ENCODE measurements at places on chromosomes 2 and 18. TPM values are rescaled to one million over a fixed set of nuclear protein-coding genes. Genes with fewer than 3 reads are reported as not detected.

- DNase-seq: no peak
These were observed 201.3 kb downstream of the EPHA4 start for GRCh38 chr2:221370857-221371211.

- no peak for DNase-seq
These were observed 16.7 kb downstream of the ZNF638 start for GRCh38 chr2:71348302-71348701.

Gene RGPD8
- polyA plus RNA-seq: 3.8 TPM

DNA sequence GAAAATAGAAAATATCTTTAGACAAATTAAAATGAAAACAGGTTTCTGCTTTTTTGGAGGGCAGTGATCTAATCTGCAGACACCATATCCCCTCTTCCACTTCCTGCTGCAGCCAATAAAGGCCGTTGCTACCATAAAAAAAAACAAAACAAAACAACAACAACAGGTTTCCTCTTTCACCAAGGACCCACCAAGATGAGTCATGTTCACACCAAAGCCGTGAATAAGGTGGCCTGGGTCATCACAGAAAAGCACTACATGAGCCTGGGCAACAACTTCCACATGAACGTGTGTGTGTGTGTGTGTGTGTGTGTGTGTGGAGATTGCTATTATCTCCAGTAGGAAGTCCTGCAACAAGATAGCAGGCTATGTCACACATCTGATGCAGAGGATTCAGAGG, 24.8 kb upstream of the TFCP2L1 start:
- no peak for DNase-seq

DNA sequence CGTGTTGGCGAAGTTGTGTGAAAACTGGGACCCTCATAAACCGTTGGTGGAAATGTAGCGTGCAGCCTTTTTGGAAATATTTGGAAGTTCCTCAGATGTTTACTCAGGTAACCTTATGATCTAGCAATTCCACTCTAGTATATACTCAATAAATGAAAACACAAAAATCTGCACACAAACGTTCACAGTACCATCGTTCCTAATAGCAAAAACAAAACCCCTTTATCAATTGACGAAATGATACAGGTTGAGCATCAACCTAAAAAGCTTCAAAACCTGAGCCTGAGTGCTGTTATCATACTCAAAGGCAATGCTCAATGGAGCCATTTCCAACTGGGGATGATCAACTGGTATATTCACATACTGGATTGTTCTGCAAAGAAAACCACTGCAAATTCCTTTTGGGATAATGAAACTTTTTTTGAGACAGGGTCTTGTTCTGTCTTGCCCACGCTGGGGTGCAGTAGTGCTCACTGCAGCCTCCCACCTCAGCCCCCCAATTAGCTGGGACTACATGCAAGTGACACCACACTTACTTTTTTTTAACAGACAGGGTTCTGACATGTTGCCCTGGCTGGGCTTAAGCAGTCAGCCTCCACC, 777 bp upstream of the C18orf32 start:
- no peak for DNase-seq

DNA sequence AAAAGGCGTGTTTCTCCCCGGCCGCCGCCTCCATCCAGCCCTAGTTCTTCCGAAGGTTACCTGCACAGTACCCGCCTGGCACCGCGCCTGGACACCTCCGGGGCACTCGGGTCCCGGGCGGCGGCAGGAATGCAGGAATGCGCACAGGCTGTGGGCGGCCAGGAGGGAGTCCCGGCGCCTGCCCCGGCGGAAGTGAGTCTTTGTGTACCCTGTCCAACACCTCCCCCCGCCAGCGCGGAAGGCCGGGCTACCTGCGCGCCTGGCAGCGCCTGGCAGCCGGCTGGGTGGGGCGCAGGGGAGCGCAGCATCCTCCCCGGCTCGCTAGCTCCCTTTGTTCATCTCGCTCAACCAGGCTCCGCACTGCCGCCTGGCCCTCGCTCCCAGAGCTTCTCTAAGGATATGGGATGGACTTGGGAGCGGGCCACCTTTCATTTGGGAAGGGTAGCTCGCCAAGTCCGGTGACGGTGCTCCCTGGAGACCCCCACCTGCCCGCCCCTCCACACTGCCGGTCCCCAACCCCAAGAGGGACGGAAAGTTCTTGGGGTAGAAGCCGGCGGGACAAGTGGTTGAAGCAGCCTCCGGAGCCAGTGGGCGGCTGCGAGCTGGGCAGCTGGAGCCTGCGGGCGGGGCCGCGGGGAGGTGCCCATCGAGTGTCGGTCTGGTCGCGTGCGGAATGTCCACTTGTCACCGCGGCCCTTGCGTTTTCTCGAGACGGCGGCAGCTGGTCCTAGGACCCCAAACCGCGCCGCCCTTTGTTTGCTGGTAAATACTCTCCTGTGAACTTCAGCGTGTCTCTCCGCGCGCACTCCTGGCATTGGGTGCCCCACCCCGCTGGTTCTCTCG, 1.2 kb upstream of the ST6GAL2 start:
- no peak for DNase-seq

DNA sequence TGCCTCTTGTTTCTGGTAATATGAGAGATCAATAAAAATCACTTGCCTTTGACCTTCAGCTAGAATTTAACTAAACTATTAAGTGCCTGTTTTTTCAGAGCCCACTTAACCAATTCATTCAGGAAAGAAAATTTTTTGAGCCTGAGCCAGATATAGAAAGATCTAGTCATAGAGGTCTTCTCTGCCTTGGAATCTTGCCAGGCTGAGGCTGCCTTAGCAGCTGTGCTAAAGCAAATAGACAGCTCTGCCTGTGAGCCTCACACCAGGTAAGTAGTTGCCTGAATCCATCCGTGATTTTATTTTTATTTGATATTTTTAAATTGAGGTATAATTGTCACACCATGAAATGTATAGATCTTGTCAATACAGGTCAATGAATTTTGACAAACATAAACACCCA, 27.4 kb downstream of the EVX2 start:
- no peak for DNase-seq

Gene C2orf66
- 0.10 TPM for polyA plus RNA-seq

- no peak for DNase-seq
These were observed 957.1 kb upstream of the CHAC2 start for GRCh38 chr2:52810460-52810859.

Gene UBE2F
- polyA plus RNA-seq: 38.3 TPM

Gene KCNJ13
- not detected for polyA plus RNA-seq

Gene TMEM247
- not detected for polyA plus RNA-seq

DNA sequence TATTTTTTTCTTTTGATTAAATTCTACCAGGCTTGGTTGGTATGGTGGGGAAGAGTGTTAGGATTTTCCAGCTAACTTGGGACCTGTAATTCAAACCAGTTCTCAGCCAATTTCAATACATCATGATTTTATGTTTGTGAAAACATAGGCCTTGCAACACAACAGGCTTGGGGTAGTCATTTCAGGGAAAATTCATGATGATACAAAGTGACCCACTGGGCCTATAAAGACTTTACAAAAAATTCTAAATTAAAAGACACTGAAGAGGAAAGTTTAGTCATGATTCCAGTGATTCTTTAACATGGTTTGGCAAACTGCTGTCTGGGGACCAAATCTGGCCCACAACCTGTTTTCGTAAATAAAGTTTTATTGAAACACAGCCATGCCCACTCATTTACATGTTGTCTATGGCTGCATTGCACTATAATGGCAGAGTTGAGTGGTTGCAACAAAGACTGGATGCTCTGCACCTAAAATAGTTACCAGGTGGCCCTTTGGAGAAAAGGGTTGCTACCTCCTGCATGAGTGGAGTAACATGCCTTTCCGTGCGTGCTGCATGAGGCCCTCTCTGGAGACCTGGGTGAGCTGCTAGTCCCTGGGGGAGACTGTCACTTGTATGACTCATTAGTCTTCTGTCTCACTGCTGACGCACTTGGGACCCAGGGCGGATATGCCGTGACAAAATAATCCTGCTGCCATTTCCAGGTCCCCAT, 73.6 kb downstream of the NPAS2 start:
- no peak for DNase-seq

Gene CDCA7
- polyA plus RNA-seq: 2.4 TPM

Gene IL1RN
- 4.9 TPM for polyA plus RNA-seq

Gene SCN2A
- 0.27 TPM for polyA plus RNA-seq

Gene GBX2
- not detected for polyA plus RNA-seq

Gene ZNG1B
- 25.0 TPM for polyA plus RNA-seq
